Ureter (tissue), 1 donor: ENCODE measurements at places on chromosomes 6 and 20. TPM values are rescaled to one million over a fixed set of nuclear protein-coding genes. Genes with fewer than 3 reads are reported as not detected.

DNA sequence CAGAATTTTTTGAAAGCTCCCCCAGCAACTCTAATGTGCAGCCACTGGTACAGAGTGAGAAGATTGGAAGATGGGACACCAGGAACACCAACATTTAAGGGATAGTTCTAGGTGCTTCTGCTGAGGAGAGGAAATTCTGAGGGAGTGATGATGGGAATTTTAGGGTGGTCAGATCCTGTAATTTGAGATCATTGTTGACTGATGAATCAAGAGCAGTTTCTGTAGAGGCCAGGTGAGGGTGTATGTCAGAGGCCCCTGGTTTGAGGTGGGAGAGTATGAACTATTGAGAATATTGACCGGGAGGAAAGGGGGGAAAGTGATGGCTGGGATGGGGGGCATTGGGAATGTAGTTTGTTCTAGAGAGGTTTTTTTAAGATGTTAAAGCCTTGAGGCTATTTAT is 47.2 kb downstream of the PTPRA start:
- no peak for DNase-seq

SNPH gene
- 6.0 TPM for total RNA-seq

- no peak for DNase-seq
These were observed 297.2 kb downstream of the GJA1 start for GRCh38 chr6:121732641-121733040.

HLA-DMB gene
- 31.0 TPM for total RNA-seq

GRCh38 chr20:56504373-56505005 is 20.1 kb upstream of the FAM209A start:
- DNase-seq, result no peak

MCCD1 gene
- not detected for total RNA-seq

- DNase-seq, result no peak
These were observed 19.7 kb downstream of the CGA start for GRCh38 chr6:87075168-87075567.

- DNase-seq, result no peak
These were observed 22.8 kb upstream of the KHDC1 start for GRCh38 chr6:73285674-73286283.

TFAP2C gene
- 12.5 TPM for total RNA-seq

DNA sequence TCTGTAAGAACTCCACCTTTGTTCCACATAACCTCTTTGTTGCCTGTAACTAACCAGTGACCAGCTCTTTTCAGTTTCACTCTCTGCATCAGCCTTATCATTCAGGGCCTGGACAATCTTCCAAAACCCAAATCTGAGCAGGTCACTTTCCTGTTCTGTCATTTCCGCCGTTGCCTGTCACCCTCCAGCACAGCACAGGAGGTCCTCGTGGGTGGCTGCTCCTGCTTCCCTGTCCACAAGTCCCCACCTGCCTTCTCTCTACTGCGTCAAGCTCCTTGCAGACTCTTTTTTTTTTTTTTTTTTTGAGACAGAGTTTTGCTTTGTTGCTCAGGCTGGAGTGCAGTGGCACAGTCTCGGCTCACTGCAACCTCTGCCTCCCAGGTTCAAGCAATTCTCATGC is 73.9 kb downstream of the MTHFD1L start:
- peak; percentile 64 for DNase-seq

GTSF1L gene
- total RNA-seq, result not detected

GRCh38 chr6:157561414-157561790 is 180.4 kb downstream of the ZDHHC14 start:
- DNase-seq, result no peak

- DNase-seq, result no peak
These were observed 75.7 kb upstream of the UST start for GRCh38 chr6:148671085-148671484.

DNA sequence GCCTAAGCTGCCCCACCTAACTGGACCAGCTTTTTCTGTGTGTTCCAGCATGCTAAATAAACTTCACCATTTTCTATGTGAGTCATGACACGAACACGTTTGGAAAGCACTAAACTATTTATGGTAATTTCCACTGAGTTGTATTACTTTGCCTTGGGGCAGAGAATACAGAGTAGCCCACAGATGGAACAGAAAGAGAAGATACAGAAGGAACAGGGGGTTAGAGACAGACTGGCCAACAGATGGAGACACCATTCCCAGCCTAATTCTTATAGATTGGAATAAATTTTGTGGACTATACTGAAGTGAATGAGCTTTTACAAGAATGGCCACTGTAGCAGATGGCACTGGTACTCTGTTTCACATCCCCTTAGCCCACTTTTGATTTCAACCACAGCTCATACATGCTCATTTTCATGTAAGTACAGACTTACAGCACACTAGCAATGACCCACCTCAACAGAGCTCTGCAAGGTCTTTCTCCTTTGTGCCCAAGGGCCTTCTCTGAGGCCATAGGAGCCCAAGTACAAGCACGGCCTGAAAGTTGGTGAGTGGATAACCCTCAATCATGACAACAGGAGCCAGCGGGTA is 13.1 kb upstream of the NT5DC1 start:
- no peak for DNase-seq
